ENCODE measurements at places on chromosomes 7 and 10.

DNA sequence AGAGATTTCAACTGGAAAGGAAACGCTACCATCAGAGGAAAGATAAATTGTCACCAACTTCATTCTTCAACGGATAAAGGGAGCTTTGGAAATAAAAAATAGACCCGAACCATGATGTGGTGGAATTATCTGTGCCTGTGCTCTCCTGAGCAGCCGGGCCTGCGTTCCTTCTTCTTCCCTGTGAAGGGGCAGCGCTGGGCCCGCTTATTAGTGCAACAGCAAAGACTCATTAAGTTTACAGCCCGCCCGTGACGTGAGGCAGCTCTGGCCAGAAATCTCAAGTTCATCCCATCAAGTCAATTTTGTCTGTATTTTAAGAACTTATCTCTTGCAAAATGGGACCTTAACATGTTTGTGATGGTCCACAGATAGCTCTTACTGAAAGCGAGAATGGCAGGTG lies 193.7 kb downstream of the ADARB2 start:
- no peak for DNase-seq

- DNase-seq, result peak; percentile 47
These were observed 52.1 kb downstream of the TSPAN12 start for GRCh38 chr7:120805636-120806388.

DNA sequence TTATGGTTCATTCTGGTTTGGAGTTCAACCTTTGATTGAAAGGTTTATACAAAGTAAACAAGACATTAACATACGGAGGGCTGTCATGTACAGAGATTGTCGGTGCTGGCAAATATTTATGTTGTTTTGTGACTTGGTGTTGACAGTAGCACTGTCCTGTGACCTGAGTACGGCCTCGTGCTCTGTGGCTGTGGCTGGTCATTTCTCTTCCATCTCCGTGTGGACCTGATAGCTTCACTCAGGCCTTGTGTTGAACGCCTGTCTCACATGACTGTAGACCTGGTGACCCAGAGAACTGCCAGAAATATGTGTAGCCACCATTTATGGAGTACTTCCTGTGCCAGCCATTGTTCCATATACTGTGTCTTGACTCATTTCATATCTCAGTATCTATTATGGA lies 311.6 kb downstream of the CCDC3 start:
- DNase-seq, result no peak

- no peak for DNase-seq
These were observed 105.6 kb upstream of the GPR26 start for GRCh38 chr10:123560301-123561140.

- DNase-seq, result no peak
These were observed 1044.9 kb downstream of the TYW1 start for GRCh38 chr7:68041554-68041953.

All from glomerular endothelial cell (primary cell).